GM12865 (cell line): ENCODE measurements at places on chromosomes 13 and 19.

DNA sequence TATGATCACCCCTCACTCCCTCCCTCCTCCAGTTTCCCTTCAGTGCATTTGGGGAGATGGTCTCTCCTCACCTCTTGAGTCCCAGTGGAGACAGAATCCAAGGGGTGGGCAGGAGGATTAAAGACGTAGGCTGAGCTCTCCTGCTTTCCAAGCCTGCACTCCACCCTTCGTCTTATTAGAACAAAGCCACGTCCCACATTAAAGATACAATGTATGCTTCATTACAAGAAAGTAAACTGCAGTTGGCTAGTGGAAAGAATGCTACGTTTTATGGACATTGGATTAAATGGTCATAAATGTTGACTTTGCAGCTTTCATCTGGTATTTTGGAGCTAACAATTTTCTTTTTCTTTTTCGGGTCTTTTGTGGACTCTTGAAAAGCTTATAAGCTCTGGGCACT, 1.5 kb upstream of the KLK11 start:
- no peak for DNase-seq

GRCh38 chr13:49939321-49939720, 3.2 kb upstream of the SPRYD7 start:
- no peak for DNase-seq

DNA sequence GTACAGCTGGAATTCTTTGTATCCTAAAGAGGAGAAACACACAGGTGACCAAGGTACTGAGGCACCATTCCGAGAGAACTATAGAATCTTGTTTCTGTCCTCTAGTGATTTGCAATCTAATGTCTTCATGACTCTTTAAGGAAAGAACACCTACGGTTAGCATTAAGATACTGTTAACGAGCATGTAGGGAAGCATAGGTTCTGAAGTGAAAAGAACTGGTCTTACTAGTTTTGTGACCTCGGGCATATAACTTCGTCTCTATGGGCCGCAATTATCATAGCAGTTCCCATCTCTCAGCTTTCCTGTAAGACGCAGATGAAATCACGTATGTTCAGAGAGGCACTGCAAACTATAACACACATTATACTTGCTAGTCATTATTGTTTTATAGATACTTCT, 193.0 kb upstream of the NBEA start:
- DNase-seq: no peak

DNA sequence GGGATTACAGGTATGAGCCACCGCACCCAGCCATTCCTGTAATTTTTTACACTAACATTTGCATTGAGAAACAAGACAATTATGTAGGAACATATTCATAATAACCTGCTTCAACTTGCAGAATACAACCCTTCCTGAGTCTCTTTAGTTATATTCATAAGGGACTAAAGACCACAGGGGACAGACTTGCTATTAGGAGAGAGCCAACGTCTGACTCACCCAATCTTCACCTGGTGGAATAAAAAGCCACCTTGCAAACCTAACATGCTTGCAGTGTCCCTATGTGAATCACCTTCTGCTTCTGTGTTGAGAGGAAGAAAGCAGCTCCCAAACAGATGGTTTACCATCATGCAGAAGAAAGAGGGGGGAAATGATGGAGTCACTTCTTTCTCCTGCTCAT, 456.1 kb downstream of the PCDH9 start:
- no peak for DNase-seq

DNA sequence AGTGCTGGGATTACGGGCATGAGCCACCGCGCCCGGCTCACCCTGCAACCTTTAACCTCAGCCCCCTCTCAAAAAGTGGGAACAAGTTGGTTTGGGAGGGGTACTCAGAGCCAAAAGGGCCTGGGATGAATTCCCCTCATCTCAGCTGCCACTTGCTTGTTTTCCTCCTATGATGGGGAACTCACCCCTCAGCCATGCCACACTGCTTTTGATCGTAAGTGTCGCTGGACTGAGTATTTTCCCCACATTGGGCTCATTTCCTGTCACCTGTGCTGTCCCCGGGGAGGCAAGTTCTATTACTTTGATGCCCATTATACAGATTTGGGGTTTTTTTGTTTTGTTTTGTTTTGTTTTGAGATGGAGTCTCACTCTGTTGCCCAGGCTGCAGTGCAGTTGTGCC, 6.5 kb downstream of the R3HDM4 start:
- DNase-seq: peak; percentile 66

DNA sequence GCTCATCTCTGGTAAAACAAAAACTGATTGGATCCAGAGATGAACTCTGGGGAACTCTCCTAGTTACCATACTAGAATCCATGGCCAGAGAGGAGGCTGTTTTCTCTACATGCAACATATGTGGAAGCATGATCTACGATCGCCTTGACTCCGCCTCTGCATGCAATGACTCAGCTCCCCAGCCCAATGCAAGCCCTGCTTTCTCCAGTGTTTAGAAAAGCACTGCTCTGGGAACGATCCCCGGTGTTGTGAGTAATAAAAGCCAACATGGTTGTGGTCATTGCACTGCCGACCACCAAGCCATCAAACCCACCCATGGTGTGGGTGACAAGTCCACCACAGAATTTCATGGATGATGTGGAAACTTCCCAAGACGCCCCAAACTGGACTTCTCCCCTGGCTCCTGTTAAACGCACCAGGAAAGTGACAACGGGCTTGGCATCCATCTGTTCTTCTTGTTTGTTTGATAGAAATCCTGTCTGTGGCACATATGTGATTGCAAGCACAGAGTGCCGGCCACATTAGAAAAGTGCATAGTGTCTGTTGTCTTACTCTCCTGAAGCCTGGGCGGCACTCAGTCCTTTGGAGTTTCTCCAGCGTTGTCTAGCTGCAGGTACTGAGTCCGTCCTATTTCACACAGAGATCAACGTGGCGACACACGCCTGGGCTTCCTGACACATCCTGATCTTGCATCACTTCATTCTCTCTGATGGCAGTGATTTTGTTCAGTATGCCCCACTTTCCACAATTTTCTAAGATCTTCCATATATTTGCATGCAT, 36.4 kb upstream of the VSTM2B start:
- no peak for DNase-seq

GRCh38 chr13:91459485-91459884, 61.1 kb downstream of the GPC5 start:
- DNase-seq: no peak

- DNase-seq: no peak
Measured at GRCh38 chr13:39129213-39129612, 91.0 kb downstream of the NHLRC3 start.

- no peak for DNase-seq
Measured at GRCh38 chr13:33099860-33100259, 83.6 kb downstream of the KL start.

DNA sequence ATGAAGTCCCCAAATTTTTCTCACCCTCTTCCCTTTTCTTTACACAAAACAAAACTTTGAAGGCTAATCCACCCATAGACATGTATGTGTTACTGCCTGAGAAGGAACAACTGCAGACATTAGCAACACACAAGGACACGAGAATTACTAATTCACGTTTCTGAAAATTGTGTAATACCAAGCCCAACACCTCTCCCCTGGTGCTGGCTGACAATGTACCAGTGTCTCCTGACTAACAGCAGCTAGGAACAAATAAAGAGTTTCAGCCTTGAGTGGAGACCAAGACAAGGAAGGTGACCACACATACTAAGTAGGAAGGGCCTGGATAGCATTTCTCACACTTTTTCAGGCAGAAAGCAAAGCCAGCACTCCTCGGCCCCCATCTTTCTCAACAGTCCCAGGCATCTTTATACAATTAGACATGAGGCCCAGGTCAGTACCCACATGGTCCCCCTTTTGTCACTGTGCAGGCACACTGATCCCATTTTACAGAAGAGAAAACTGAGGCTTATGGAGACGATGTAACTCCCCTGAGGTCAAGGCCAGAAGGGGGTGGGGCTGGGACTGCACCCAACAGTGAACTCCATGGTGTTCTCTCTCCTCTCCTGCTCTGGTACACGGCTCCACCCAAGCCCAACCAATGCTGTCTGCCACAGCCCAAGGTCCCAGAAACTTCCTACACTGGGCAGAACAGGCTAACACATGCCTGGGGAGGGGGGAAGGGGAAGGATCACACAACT, 8.7 kb downstream of the BRD4 start:
- peak; percentile 21 for DNase-seq

- peak; percentile 45 for DNase-seq
Measured at GRCh38 chr19:37251308-37252229, 33.6 kb downstream of the ZNF383 start.

DNA sequence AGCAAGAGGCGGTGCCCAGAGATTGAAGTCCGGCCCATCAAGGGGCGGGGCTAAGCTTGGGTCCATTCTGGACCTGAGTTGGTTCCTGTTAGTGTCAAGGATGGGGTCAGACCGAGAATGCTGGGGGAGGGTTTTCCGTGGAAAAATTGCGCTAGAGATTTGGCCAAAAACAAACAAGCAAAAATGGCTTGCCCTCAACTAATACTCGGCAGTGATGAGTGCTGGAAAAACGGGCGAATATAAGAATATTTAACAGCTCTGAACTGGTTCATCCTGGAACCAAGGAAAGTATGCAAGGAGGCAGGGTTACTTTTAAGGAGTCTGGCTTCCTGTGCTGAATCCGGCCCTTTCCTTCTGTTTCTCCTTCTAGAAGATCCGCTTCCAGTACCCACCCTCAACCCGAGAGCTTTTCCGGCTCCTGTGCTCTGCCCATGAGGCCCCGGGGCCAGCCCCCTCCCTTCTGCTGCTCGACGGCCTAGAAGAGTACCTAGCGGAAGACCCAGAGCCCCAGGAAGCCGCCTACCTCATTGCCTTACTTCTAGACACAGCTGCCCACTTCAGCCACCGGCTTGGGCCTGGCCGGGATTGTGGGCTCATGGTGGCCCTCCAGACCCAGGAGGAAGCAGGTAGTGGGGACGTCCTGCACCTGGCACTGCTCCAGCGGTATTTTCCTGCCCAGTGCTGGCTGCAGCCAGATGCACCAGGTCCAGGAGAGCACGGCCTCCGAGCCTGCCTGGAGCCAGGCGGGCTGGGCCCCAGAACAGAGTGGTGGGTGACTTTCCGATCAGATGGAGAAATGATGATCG, 880 bp downstream of the SWSAP1 start:
- peak; percentile 88 for DNase-seq

DNA sequence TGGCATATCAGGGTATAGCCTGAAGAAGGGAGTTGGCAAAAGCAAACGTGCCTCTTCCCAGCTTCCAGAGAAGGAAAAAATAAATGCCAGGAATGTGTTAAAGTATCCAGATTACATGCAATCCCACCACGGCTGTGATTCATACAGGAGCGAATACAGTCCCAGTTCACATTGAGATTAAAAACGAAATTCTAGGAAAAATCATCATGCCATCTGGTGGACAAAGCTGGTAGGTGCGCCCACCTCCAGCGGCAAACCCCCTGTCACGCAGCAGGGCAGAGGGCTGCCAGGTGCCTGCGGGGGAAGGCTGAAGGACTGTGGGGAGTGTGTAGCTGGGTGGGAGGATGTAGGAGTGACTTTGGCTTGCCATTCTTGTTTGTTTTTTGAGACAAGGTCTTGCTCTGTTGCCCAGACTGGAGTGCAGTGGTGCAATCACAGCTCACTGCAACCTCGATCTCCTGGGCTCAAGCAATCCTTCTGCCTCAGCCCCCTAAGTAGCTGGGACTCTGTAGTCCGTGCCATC, 6.4 kb upstream of the DMWD start:
- DNase-seq: peak; percentile 64

DNA sequence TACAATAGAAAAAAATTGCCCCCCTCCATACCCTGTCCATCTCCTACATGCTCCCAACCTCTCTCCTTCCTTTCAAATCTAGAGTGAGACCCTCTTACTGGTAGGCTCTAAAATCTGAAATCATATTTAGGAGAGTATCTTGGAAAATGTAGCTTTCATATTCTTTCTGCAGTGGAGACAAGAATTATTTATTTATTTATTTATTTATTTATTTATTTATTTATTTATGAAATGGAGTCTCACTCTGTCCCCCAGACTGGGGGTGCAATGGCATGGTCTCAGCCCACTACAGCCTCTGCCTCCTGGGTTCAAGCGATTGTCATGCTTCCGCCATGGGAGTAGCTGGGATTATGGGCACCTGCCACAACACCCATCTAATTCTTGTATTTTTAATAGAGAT, 174.1 kb upstream of the MYO16 start:
- no peak for DNase-seq

GRCh38 chr19:7916955-7917266, 2.3 kb downstream of the TGFBR3L start:
- no peak for DNase-seq
